ENCODE measurements at places on chromosomes 16 and 17.

DNA sequence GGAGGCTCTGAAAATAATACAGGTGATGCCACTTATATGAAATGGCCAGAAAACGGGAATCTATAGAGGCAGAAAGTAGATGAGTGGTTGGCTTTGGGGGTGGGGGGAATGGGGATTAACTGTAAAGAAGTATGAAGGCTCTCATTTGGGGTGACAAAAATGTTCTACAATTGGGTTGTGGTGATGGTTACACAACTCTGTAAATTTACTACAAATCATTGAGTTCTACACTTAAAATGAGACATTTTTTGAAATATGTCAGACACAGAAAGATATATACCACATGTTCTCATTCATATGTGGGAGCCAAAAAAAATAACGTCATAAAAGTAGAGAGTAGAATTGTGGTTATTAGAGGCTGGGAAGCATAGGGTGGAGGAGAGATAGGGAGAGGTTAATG is 25.7 kb downstream of the ARHGAP17 start:
- no peak for DNase-seq

DNA sequence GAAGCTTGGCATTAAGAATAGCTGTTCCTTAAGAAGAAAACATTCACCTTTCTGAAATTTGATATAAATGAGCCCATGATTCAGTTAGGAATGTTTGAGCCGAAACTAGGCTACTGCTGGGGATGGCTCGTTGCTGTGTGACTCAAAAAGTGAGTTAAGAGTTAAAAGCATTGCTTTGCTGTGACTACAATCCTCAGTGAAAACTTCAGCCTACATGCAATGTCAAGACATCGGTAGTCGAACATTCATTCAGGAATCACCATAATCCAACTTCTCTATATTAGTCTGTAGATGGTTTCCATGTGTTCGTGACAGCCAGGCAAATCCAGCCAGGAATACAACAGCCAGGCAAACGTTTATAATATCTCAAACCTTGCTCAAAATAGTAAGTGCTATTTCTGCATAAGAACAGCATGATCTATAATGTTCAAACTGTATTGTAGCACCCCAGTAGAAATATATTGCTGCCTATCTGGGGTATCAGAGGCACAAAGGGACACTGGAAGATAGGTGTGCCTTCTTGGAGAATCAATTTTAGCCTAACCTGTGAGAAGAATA is 1225.1 kb downstream of the CDH8 start:
- no peak for DNase-seq

GRCh38 chr16:56625943-56626654 is 518 bp downstream of the MT1E start:
- DNase-seq, result no peak

GRCh38 chr17:9465210-9465921 is 110.3 kb downstream of the STX8 start:
- DNase-seq, result no peak

GRCh38 chr17:40112191-40112711 is 9.5 kb upstream of the MSL1 start:
- no peak for DNase-seq

DNA sequence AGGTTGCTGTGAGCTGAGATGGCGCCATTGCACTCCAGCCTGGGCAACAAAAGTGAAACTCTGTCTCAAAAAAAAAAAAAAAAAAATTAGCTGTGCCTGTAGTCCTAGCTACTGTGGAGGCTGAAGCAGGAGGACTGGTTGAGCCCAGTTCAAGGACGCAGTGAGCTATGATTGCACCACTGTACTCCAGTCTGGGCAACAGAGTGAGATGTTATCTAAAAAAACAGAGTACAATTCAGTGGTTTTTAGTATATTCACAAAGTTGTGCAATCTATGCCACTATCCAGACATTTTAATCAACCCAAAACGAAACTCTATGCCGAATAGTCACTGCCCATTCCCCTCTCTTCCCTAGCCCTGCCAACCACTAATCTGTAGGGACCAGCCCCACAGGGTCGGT is 25.1 kb downstream of the C16orf54 start:
- no peak for DNase-seq

- no peak for DNase-seq
These were observed 127.0 kb downstream of the XYLT1 start for GRCh38 chr16:17343728-17344127.

GRCh38 chr16:48556243-48556912 is 53.6 kb downstream of the N4BP1 start:
- no peak for DNase-seq

DNA sequence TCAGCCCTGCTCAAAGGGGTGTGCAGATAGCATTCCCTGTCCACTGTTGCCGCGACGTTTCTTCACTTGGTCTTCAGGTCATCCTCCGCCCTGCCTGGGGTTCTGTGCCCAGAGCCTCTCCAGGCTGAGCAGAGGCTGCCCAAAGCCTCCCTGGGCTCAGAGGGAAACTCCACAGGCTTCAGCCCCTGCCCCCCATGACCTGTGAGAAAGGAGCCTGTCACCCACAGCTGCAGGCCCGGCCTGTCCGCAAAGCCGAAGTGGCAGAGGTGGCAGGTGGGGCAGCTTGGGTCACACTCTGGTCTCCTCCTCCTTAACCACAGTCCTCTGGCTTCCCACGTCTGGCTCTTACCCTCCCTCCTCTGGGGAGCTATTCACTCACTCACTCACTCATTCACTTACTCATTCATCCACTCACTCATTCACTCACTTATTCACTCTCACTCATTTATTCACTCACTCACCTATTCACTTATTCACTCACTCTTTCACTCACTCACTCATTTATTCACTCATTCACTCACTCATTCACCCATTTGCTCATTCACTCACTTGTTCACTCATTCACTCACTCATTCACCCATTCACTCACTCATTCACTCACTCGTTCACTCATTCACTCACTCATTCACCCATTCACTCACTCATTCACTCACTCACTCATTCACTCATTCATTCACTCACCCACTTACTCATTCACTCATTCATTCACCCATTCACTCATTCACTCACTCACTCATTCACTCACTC is 7.1 kb upstream of the CPSF4L start:
- no peak for DNase-seq

GRCh38 chr17:76734080-76734840 is 2.9 kb downstream of the SRSF2 start:
- no peak for DNase-seq

DNA sequence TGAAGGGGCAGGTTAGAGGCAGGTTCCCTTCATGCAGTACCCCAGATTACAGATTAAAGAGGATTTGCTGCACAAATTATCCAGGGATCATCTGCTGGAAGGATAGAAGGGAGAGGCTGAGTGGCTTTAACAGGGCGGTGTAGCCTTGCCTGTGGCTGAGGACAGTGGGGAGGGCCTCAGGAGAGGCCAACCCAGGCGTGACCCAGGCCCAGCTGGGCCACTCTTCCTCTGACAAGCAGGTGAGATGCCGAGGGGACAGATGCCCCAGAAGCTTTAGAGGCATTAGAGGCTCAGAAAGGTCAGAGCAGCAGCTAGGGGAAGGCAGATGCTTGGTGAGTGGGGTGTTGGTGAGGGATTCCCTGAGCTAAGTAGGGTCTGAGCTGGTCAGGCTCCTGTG is 18.1 kb upstream of the MTMR4 start:
- DNase-seq, result no peak

GRCh38 chr17:27283060-27283459 is 10.9 kb upstream of the WSB1 start:
- DNase-seq, result no peak

DNA sequence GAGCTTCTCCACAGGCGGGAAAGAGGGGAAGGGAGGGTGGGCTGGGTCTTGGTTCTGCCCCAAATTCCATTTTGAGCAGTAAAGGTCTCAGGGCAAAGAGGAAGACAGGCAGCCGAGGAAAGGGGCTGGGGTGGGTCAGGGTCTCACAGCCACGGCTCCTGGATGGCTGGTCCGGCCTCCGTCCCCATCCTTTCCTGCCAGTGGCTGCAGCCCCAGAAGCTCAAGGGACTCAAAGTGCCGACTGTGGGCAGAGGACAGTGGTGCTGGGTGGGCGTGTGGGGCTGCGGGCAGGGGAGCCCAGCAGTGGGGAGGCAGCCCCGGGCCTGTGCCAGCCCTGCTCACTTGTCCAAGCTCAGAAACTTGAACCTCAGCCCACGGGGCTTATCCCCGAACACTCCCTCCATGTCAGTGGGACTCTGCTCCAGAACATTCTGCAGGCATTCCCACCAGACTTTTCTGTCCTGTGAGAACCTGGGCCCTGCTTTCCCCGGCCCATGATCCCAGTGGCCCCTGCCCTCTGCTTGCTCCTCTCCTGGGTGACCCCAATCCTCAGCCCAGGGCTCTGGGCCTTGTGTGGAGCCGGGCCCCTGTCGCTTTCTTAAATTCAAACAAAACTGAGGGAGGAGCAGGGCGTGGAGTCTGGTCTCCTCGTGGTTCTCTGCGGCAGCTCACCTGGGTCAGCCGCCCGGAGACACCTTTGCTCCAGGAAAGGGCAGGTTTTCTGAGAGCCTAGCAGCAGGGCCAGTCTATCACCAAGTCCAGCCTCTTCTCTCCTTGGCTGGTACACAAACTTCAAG is 117.8 kb upstream of the METRNL start:
- DNase-seq, result no peak

GRCh38 chr17:43019418-43019817 is 2.8 kb downstream of the VAT1 start:
- no peak for DNase-seq

GRCh38 chr17:71055128-71055527 is 885.8 kb downstream of the KCNJ2 start:
- no peak for DNase-seq

GRCh38 chr16:50859628-50860360 is 117.9 kb downstream of the CYLD start:
- no peak for DNase-seq

- no peak for DNase-seq
These were observed 26.9 kb upstream of the PPM1E start for GRCh38 chr17:58728798-58729197.

- no peak for DNase-seq
These were observed 10.7 kb downstream of the CTF1 start for GRCh38 chr16:30907064-30907463.

DNA sequence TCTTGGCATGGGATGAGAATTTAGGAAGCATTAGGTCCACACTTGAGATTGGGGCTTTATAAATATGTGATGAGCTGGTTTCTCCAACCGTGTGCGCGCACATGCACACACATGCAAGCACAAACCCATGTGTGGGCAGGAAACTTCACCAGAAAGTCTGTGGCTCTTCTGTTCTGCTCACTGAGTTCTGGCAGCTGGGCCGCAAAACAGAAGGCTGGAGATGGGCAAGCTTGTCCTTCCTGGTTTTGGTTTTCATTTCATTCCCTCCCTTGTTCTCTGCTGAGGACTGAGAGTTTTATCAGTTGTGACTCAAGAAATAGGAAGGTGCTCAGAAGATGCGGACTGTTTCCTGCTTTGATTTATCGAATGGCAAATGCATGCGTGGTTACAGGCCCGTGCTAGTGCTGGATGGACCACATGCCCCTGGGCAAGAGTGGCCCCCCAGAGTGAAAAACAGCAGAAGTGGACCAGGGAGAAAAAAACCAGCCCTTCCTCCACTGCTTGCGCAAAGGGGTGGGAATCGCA is 14.1 kb downstream of the MAP3K14 start:
- DNase-seq, result no peak

DNA sequence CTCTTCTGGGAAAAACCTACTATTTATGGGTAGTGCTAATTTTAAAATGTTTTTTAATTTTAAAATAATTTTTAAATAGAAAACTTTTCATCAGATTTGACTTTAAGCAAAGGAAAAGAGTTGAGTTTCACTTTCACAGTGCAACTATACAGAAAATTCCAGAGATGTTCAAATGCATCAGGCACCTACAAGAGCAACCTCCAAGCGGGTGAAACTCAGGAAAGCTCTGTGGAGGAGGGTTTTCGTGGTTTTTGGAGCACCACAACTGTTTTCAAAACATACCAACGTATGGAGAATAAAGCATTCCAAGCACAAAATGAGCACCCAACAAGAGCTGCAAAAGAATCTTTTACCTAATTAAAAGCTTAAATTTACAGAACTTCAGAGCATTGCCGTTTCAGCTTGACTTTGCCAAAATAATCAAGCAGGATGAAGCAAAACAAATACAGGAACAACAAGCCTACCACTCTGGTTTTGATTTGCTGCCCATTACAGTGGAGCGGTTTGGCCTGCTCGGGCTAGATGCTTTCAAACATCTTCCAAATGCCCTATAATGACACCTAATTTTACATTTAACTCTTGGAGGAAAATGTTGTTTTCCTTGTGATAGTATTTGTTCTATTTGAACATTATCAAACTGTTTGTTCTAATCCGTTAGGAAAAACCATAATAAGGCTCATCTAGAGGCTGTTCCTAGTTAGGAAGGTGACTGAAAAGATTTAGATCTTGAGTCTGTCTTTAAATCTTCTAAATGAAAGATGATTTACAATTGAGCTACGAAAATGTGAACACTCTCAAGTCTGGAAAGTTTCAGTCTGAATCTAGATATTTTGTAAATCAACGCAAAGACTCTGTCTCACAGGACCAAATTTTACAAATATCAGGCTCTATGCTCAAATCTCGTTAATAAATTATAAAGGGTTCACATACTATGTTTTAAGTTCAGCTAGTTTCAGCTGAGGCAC is 34.5 kb downstream of the NACA2 start:
- no peak for DNase-seq

- DNase-seq, result no peak
These were observed 308.1 kb upstream of the ZFHX3 start for GRCh38 chr16:73355981-73356380.

- DNase-seq, result no peak
These were observed 29.3 kb downstream of the AKAP10 start for GRCh38 chr17:19948116-19948943.
